ENCODE measurements at places on chromosomes 1 and 21. TPM values are rescaled to one million over a fixed set of nuclear protein-coding genes. Genes with fewer than 3 reads are reported as not detected.

DNA sequence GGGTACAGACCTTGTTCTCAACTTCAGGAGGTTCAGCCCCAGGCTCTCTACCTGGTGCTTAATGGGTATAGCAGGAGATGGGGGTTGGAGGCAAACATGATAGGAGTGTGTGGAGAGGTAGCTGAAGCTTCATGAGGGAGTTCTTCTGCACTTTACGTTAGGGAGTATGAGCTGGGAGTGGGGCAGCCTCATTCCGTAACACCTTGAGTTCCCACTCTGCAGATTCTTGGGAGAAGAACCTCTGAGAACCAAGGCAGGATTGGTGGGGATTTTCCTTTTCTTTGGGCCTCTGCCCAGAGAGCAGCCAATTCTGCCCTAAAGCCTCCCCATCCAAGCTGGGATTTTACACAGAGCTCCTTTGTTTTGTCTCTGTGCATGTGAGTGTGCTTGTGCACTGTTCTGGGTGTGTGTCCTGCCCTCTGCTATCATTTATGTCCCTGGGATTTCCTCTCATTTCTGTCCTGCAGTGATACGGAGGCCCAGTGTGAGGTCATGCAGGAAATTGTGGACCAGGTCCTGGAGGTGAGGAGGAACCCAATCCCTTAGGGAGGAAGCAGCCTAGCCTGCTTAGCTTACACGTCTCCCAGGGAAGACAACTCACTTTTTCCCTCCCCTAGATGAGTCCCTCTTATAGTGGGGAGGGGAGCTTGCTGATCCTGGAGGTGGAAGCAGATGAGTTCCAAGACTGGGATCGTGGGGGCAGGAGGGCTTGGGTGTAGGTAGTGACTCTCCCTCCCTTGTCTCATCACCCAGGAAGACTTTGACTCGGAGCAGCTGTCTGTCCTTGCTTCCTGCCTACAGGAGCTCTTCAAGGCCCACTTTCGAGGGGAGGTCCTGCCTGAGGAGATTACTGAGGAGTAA is 11.6 kb upstream of the SLC27A3 start:
- H3K4me3 ChIP-seq, result no peak overlapping the region
- H3K27ac ChIP-seq, result no peak overlapping the region
- H3K27me3 ChIP-seq, result no peaks in the 10 kb centered on the region

GRCh38 chr1:156841295-156841855 is 17.5 kb downstream of the INSRR start:
- no peaks in the 10 kb centered on the region for H3K36me3 ChIP-seq
- peaks cover 23% of the 10 kb centered on the region for H3K27me3 ChIP-seq
- no peak for DNase-seq

DNA sequence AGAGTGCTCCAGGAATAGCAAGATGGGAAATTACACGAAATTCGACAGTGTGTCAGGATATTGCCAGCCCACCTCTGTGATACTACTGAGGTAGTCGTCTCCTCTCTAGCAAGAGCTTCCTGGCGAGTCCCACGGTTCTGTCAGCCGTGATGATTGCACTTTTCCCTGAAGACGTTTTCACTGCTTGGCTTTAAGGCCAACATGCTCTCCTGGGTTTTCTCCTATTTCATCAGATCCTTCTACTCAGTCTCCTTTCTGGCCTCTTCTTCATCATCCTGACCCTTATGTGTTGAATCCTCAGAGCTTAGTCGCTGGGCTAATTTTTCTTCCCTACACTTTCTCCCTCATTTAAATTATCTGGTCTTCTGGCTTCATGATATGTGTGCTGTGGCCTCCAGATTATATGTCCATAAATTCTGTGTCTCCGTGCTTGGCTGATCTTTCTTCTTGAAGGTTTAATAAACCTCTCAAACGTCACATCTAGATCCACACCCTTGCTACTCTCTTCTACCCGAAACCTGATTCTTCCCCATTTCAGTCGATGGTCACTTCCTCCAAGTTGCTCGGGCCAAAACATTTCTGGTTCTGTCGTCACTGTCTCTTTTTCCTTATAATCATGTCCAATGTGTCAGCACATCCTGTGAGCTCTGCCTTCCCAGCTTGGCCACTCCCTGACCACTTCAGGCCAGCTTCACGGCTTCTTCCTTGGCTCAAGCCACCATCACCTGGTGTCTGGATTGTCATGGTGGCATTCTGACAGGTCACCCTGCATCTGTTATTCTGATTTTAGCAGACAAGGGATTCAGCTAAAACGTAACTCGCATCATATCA is 12.2 kb downstream of the OR2B11 start:
- H3K27ac ChIP-seq, result no peak overlapping the region
- no peak for DNase-seq
- no peaks in the 10 kb centered on the region for H3K36me3 ChIP-seq
- H3K4me3 ChIP-seq, result no peak overlapping the region

GRCh38 chr1:232194424-232194823 is 435.5 kb downstream of the SIPA1L2 start:
- H3K4me3 ChIP-seq, result no peak overlapping the region
- no peak overlapping the region for H3K27ac ChIP-seq
- H3K4me1 ChIP-seq, result no peaks in the 10 kb centered on the region
- no peaks in the 10 kb centered on the region for H3K27me3 ChIP-seq
- no peaks in the 10 kb centered on the region for H3K36me3 ChIP-seq

- no peaks in the 10 kb centered on the region for H3K27me3 ChIP-seq
- no peaks in the 10 kb centered on the region for H3K36me3 ChIP-seq
- no peak overlapping the region for H3K27ac ChIP-seq
- no peak overlapping the region for H3K4me3 ChIP-seq
- no peaks in the 10 kb centered on the region for H3K4me1 ChIP-seq
Observed at GRCh38 chr1:243950166-243950565, 100.1 kb upstream of the AKT3 start.

DNA sequence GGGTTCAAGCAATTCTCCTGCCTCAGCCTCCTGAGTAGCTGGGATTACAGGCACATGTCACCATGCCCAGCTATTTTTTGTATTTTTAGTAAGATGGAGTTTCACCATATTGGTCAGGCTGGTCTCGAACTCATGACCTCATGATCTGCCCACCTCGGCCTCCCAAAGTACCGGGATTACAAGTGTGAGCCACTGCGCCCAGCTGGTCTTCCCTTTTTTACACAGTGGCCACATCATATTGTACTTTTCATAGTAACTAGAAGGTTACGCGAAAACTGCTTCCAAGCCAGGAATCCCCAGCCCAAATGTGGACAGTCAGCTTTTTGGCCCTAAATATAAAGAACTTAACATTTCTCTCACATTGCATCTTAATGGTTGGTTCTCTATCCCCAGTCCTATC is 4.2 kb downstream of the VASH2 start:
- H3K27ac ChIP-seq, result no peak overlapping the region
- H3K27me3 ChIP-seq, result peaks cover 16% of the 10 kb centered on the region
- H3K4me1 ChIP-seq, result no peaks in the 10 kb centered on the region
- H3K36me3 ChIP-seq, result no peaks in the 10 kb centered on the region

DNA sequence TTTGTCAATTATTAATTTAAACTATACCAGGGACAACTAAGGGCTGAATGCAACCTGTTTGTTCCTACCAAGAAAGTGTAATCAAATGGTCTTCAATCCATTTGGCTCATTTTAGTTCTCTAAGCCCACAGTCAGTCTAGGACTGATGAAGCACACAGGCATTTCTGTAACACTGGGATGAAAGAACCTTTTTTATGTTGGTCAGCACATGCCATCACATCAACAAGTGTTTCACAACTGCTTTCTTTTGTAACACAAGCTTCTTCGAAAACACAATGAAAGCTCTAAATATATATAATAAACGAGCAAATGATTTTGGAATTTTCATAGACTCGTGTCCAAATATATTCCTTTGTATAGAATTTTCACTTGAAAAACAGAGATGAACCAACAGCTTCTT is 28.8 kb downstream of the HEATR1 start:
- H3K4me3 ChIP-seq, result no peak overlapping the region
- no peak for DNase-seq
- H3K27ac ChIP-seq, result no peak overlapping the region
- H3K4me1 ChIP-seq, result no peaks in the 10 kb centered on the region

- no peaks in the 10 kb centered on the region for H3K4me1 ChIP-seq
- H3K36me3 ChIP-seq, result no peaks in the 10 kb centered on the region
- H3K27ac ChIP-seq, result no peak overlapping the region
- no peak overlapping the region for H3K4me3 ChIP-seq
- no peak for DNase-seq
Observed at GRCh38 chr1:10675813-10676212, 120.6 kb downstream of the CASZ1 start.

The CLDN17 gene
- not detected for total RNA-seq

The SPOCD1 gene
- not detected for total RNA-seq

Measured in CD8-positive, alpha-beta memory T cell (primary cell).